Activated naive CD4-positive, alpha-beta T cell (primary cell): ENCODE measurements at places on chromosomes 16 and 17.

DNA sequence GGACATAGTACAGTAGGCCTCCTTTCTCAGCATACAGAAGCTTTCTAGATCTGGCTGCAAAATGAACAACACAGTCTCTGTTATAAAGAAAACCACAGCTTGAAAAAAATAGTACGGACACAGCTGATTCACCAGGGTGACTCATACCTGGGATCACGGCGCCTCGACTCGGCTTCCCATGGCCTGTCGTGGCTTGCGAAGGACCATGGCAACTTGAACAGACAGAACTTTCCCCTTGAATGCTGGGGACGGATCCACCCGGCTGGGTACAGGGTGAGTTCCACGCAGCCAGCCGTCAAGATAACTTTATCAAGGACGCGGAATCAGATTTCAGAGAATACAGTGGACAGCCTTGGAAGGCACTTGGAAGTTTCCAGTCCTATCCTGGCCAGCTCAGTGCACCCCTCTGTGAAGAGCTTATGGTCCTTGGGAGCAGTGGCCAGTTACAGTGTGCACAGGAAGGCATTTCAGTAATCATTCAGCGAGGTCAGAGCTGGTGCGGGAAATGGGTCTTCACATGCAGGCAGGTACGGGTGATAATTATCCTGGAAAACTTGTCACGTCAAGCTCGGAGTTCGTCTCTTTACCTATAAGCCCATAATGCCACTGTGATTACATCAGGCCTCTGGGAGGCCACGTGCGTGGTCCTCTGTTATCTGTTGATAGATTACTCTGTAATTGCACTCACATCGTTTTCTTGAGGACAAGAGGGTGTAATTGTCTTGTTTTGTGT is 57.9 kb upstream of the MAF start:
- DNase-seq, result no peak

- peak; percentile 36 for DNase-seq
Observed at GRCh38 chr16:67311607-67312488, 14.7 kb downstream of the KCTD19 start.

DNA sequence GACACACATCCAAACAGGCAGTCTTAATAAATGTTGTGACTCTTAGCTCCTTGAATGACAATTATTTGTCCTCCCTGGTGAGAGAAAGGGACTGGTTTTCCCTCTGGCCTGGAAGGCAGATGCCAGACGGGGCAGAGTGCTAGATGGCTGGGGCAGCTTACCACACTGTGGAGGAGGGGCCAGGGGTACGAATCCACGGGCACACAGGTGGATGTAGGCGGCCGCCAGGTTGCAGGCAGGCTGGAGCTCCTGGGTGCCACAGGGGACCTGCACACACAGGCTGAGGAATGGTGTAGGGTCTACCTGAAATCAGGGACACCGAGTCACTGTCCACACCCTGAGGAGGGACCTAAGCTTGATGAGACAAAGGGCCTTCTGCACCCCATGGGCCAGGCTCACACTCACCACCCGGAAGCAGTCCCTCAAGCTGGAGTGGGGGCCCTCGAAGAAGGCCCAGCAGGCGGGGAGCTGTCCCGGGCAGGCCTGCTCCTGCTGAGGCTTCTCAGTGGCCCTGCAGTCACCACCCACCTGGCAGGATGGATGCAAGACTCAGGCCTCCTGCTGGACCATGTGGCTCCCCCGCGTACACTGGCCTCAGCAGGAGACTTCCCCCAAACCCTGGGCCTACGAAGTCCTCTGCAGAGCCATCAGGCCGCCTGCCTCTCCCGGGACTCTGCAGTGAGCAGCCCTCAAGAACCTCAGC is 38.4 kb downstream of the RMI2 start:
- DNase-seq, result no peak

DNA sequence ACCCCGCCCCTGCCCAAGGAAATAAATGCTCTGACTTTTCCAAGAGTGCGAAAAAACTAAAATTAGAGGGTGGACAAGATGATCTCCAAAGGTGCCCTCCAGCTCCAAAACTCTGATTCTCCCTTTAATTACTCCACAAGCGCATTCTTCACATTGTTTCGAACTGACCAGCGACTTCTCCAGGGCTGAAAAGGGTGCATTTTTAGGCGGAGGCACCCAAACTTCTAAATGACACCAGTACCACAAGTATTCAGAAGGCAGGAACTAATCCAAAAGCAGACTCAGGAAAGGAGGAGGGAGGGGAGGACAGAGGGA is 750 bp downstream of the ZFHX3 start:
- no peak for DNase-seq

- no peak for DNase-seq
Observed at GRCh38 chr17:52147431-52147830, 11.1 kb downstream of the CA10 start.

DNA sequence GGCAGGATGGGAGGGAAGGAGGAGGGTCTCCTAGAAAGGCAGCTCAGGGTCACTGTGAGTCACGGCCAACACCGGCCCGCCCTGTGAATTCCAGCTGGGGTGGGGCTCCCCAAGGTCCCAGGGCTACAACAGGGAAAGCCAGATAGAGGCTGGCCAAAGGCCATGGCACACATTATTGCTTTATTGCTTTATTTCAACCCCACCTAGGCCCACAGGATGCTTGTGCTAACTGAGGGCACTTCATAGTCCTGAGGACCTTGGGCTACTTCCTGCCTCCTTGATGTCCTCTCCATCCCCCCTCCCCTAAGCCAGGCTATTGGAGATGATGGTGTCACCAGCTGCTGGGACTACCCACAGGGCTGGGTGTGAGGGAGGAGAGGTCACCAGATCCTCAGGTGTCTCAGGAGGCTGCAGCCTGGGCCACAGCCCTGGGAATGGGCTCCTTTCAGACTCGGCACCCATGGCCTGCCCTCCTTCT is 26.1 kb downstream of the LRRC75A start:
- DNase-seq, result no peak

GRCh38 chr17:73580073-73580710 is 64.1 kb downstream of the SDK2 start:
- DNase-seq, result no peak

DNA sequence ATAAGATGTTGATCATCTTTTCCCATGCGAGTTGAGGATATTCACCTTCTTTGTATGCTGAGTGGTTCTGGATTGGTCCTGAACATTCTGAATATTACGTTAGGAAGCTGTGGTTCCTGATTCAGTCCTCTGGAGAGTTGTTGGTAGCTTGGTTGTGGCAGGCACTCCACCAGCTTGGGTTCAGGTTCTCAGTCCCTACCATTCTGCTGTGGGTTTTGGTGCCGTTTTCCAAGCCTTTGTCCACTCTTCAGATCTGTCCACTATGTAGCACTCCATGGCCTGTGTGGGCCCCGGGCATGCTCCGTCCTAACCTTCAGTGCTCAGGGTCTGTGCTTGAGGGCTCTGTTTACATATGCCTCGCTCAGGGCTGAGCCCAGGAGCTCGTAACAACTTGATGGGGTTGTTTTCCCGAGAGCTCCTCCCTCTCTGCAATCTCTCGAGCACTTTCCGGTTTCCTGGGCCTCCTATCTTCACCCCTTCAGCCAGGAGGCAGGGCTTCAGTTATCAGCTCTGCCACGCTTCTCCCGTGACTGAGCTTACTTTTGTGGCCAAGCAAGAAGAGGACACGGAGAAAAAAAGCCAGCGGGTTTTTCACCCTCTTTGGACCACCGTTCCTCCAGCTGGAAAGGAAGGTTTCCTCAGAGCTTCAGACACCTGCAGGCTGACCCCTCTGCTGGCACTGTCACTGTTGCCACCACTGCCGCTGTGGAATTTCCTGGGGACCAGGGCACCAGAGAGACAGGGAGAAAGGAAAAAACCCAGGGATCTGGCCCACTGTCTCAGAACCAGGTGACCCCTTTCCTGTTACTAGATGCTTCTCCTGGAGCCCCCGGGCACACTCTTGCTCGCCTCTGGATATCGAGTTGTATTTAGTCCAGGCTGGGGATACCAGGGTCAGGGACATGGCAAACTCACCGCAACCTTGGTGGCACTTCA is 19.6 kb downstream of the KIAA0513 start:
- DNase-seq, result no peak

DNA sequence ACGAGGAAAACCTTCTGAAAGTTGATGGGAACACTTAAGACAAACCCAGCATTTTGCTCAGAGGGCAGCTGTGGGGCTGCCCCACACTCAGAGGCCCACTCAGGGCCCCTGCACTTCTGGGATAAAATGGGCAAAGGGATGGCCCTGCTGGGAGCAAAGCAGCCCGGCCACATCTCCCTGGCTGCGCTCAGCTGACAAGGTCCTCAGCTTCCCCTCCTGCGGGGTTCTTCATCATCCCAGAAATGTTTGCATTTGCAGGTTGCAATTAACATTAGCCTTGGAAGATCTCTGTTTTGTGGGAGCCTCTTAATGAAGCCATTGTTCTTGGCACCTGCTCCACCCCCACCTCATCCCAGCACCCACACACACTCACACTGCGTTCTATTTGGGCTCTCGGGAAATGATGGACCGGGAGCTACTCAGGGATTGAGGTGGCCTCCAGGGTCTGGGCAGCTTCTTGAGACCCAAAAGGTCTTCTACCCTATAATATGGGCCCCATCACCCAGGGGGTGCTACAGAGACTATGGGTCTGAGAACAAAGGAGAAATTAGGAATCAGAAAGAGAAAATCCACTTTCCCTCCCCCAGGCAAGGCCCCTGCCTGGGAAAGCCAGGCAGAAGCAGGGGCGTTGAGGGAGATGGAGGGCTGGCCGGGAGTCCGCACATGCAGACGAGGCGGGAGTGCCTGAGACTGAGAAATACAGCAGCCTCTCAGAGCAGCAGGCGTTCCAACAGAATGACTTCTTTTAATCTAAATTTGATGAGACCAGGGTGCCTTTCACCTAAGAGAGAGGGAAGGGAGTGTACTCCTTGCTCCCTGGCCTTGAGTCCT is 53.7 kb upstream of the RPL38 start:
- DNase-seq, result no peak

- no peak for DNase-seq
Observed at GRCh38 chr17:45904866-45905265, 10.5 kb downstream of the MAPT start.

GRCh38 chr16:59067205-59067604 is 333.1 kb upstream of the GOT2 start:
- DNase-seq, result no peak

- no peak for DNase-seq
Observed at GRCh38 chr16:50667497-50668367, 13.4 kb downstream of the SNX20 start.

GRCh38 chr17:17836818-17837379 is at the start of gene SREBF1:
Gene SREBF1, minus strand, starts transcription at chr17:17836986. Its CDS starts 169 bp downstream, at chr17:17836817.
- DNase-seq, result no peak

DNA sequence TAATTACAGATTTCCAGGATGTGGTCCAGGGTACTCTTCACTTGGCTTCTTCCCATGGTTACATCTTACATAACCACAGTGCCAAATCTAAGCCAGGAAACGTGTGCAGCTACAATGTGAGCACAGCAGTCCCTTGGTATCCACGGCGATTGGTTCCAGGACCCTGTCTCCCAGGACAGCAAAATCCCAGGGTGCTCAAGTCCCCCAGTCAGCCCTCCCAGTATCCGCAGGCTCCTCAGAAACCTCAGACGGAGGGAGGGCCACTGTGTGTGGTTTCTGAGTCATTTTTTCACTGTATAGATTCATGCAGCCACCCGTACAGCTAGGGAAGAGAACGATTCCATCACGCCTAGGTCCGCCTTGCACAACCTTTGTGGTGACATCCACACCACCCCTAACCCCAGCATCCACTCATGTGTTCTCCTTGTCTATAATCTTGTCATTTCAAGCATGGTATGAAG is 11.1 kb upstream of the ATP2C2 start:
- no peak for DNase-seq

DNA sequence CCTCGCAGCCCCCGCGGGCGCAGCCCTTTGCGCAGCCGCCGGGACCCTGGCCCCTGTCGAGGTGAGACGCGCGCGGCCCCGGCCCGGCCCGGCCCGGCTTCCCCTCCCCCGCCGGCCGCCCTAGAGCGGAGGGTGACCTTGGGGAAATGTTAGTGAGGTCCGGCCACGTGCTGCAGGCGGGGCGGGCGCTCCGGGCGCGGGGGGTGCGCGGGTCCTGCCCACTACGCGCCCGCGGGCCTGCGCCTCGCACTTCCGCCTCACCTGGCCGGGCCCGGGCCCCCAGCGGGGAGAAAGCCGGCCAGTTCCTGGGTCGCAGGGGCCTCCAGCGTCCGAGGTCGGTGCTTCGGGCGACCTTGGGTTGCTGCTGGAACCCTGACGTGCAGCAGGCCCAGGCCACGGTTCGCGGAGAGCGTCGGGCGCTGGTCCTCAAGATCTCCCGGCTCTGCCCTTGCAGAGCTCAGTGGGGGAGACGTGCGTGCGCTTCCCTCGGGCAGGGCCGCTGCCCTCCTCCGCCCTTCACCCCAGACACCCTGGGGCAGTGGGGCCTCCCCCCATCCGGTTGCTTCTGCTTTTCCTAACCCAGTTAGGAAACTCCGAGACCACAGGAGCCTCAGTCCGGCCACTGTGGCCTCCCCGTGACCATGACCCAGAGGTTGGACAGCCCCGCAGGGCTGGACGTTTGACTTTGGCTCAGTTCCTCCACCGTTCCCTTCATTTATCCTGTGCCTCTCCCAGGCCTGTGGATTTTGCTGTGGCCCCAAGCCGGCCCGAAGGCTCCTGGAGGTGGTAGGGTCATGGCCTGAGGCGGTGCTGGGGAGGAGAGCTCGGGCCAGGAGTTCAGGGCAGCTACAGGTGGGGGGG is 791 bp downstream of the MCRIP2 start:
- DNase-seq, result no peak

DNA sequence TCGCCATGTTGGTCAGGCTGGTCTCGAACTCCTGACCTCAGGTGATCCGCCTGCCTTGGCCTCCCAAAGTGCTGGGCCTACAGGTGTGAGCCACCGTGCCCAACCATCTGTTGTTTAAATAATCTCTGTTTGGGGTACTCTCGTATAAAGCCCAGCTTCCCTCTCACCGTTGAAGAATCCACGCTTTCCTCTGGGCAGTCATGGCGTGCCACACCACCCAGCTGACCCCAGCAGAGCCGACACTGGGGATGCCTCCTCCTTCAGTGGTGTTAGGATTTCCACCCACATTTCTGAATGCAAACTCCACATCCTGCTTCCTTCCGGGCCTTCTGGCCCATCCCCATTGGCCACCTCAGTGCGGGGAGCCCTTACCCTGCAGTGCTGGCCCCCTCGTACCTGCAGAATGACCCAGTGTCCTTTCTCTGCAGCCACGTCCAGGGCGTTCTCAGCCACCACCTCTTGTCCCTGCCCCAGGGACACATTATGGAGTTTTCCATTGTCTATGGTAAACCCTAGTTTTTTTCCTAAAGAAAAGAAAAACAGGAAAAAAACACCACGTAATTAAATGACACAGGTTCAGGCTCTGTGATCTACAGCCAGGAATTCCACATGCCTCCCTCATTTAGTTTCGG is 60.4 kb downstream of the PGS1 start:
- DNase-seq, result no peak

- no peak for DNase-seq
Observed at GRCh38 chr17:56358651-56359050, 205.4 kb downstream of the ANKFN1 start.

GRCh38 chr17:68459037-68459639 is 1.8 kb upstream of the WIPI1 start:
- no peak for DNase-seq

- no peak for DNase-seq
Observed at GRCh38 chr16:28250999-28251398, 39.2 kb upstream of the XPO6 start.

- DNase-seq, result no peak
Observed at GRCh38 chr17:27952366-27952765, 59.2 kb upstream of the LYRM9 start.

- DNase-seq, result no peak
Observed at GRCh38 chr16:89823087-89823823, 5.0 kb upstream of the SPIRE2 start.

- no peak for DNase-seq
Observed at GRCh38 chr16:27310576-27311447, 3.0 kb upstream of the IL4R start.

- no peak for DNase-seq
Observed at GRCh38 chr17:17566896-17567513, 24.5 kb downstream of the PEMT start.

GRCh38 chr17:17694169-17695081 is 13.2 kb downstream of the RAI1 start:
- DNase-seq, result peak; percentile 27
